ENCODE measurements at places on chromosomes 4 and X.

GRCh38 chrX:78593701-78594100 is 65.4 kb downstream of the RTL3 start:
- DNase-seq: no peak

- peak; percentile 3 for DNase-seq
These were observed 249.4 kb downstream of the ADAMTS3 start for GRCh38 chr4:72319601-72320021.

- no peak for DNase-seq
These were observed 284.7 kb downstream of the EVC2 start for GRCh38 chr4:5423670-5424069.

- DNase-seq: no peak
These were observed 10.2 kb upstream of the FGF2 start for GRCh38 chr4:122816476-122816875.

- DNase-seq: no peak
These were observed 54.9 kb downstream of the F8 start for GRCh38 chrX:154967603-154968002.

GRCh38 chrX:47586043-47586787 is 4.0 kb downstream of the TIMP1 start:
- DNase-seq: no peak

- peak; percentile 24 for DNase-seq
These were observed 556 bp downstream of the ATP5ME start for GRCh38 chr4:673349-674091.

DNA sequence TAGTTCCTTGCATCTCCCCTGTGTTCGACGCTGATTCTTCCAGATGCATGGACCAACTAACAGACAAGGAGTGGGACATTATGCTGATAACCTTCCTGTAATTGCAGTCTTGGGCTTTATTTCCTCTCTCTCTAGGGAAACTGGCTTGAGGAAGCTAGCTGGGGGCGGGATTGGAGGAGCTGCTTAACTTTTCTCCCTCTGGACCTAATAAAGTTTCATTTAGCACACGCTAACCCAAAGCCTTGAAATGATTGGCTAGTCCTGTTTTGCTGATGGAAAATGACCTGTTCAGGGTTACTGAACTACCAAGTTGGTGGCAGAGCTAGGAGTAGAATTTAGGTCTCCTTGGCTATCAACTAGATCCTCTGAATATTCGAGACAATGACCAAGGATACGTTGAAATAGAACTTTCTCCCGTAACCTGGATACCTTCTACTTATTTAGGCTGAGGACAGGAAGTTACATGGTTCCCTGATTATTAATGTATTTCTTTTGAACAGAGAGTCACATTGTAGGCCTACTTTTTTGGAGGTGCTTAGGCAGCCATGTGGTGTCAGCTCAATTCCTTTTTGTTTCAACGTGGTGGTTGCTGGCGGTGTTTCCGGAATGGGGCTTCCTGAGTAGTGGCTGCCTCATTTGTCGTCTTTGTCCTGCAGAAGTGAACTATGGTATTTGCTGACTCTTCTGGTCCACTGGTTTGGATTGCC is 2.0 kb downstream of the PGK1 start:
- peak; percentile 49 for DNase-seq

DNA sequence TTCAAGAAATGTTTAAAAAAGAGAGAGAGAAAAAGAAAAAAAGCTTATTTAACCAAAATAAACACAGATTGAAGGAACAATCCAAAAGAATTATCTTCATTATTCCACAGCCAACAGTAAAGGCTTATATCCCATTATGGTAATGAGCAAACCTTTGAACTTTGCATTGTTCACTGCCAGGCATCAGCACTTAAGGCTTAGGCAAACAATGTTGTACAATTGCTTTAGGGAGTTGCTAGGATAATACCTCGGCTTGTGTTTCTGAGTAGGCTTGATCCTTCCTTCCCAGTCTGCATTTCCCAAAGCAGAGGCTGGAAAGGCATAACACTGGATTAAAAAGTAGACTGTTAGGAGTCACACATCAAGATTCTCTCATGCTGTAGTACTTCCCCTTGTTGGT is 352.7 kb upstream of the IGFBP7 start:
- no peak for DNase-seq

DNA sequence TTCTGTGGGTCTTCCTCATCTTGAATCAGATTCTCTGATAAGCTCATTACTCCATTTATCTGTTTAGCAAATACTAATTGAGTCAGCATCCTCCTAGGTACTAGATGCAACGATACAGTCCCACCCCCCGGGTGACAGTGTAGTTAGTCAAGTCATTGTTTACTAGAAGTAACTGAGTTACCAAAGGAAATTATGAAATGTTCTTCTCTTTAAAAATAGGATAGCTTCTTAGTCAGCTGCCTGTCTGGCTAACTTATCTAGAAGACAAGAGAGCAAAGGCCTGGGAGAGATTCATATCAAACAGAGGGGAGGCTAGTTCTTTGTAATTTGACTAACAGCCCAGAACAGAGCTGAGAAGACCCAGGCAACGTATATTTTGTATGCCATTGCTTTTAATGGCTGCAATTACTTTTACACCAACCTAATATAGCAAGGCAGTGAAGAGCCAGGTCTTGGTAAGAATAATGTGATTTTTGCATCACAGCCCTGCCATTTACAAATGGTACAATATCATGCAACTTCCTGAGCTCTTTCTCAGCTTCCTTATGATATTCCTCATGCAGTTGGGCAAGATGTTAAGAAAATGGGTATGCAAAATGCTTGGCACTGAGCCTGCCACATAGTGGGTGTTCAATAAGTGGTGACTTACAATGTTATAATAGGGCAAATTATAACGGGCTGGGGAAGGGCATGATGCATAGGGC is 149.9 kb downstream of the CHIC2 start:
- peak; percentile 30 for DNase-seq

- no peak for DNase-seq
These were observed 24.7 kb upstream of the FRAS1 start for GRCh38 chr4:78032446-78032845.

DNA sequence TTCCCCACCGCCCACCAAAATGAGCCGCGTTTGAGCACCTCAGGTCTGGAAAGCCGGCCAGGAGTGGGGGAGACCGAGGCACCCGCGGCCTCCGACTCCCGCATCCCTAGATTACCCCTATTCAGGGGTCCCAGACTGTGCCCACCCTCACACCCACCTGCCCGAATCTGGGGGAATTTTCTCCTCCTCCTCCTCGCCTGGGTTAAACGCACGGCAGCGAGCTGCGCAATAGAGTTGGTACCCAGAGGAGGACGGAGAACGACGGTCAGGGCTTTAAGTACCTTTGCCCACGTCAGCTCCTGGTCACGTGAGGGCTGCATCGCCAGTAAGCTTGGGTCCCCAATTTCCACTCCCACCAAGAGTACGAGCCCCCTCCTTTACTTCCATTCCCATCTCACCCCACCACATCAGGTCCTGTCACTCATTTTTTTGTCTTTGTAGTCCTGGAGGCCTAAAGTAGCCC is at the start of gene ARMCX2:
Gene ARMCX2 (minus strand): TSS at position 250 of the 463 bp plus-strand sequence. CDS start 2,262 bp downstream, outside the sequence.
- DNase-seq: no peak

DNA sequence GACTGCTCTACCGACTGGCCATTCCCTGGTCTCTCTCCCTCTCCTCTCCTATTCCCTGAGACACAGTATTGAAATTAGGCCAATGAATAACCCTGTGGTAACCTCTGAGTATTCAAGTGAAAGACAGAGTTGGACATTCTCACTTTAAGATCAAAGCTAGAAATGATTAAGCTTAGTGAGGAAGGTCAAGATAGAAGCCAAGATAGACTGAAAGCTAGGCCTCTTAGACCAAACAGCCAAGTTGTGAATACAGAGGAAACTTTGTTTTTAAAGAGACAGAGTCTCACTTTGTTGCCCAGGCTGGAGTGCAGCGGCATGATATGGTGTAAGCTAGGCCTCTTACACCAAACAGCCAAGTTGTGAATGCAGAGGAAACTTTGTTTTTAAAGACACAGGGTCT is 64.6 kb downstream of the KDM6A start:
- DNase-seq: no peak

GRCh38 chr4:16513876-16514275 is 287.6 kb upstream of the TAPT1 start:
- no peak for DNase-seq

DNA sequence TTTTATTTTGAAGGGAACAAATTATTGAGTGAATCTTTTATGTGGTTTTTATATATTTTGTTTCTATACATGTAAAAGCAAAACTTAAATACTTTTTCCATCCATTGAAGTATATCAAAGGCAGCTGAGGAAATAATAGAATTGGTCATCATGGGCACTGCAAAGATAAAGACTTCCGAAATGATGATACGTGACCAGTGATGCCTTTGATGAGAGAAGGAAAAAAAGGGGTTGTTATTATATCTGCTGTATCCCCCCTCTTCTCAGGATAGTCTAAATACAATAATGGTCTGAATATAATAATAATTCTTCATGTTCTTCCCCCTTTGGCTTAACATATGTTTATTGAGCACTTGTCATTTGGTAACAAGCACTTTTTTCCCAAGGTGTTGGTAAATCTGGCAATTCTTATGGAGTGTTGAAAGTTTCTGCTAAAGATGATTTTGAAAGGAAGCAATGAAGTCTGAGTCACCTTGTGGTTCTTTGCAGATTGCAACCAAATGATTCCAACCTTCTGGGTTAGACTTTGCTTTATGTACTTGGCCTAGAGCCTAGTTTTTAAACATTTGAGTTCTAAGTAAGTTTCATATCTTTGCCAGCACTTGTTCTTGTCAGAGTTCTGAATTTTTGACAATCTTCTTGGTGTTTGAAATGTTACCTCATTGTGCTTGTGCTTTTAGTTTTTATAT is 60.8 kb downstream of the USP9X start:
- peak; percentile 17 for DNase-seq

DNA sequence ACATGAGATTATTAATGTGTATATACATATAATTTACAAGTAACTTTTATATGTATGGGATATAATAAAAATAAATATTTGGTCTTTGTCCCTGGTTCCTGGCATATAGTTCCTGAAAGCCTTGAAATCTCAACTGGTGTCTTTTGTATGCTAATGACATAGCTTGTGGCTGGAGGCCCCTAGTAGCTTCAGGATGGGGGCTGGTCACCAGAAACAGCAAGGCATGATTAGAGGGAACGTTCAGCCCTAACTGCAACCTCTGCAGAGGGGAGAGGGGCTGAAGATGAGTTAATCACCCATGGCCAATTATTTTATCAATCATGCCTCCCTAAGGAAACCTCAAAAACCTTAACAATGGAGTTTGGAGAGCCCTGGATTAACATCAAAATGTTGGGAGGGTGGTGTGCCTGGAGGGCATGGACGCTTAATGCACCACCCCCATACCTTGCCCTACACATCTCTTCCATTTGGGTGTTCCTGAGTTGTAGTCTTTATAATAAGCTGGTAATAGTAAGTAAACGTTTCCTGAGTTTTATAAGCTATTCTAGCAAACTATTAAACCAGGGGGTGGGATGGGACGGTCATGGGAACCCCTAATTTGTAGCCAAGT is 21.3 kb downstream of the PIN4 start:
- DNase-seq: no peak

DNA sequence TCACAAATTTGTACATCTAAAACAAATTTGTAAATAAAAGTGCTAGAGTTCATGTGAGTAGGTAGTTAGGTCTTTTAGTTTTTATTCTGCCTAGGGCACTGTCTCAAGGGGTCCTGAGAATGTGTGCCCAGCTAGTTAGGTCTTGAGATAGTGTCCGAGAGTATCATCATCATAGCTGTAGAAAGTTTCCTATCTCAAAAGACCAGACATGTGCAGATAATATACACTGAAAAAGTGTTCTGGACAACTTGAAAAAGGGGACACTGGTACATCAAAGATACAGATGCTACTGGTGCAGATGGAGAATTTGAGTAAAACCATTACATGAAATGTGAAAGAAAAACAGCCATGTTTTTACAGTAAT is 1.8 kb upstream of the ZCCHC4 start:
- DNase-seq: no peak

DNA sequence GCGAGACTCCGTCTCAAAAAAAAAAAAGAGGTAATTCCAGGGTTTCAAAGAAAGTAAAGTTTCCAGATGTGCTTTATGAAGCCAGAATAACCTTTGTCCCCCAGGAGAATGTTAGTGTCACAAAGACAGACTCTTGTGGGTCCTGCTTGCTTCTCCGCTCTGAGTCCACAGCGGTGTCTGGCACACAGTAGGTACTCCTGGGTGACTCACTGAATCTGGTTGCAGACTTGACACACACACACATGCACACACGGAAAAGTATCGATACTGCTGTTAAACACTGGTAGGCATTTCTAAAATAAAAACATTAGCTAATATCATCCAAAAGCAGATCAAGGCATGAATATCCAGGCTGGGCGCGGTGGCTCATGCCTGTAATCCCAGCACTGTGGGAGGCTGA is 22.9 kb downstream of the TMEM187 start:
- no peak for DNase-seq

- peak; percentile 60 for DNase-seq
These were observed 23.0 kb upstream of the RADX start for GRCh38 chrX:106588801-106589200.

GRCh38 chr4:113759696-113760093 is 1.8 kb downstream of the CAMK2D start:
- peak; percentile 28 for DNase-seq

- no peak for DNase-seq
These were observed 268.7 kb downstream of the SLC39A8 start for GRCh38 chr4:102076622-102077021.

GRCh38 chr4:24266951-24267722 is 317.2 kb downstream of the DHX15 start:
- no peak for DNase-seq

GRCh38 chr4:66045913-66046312 is 375.6 kb upstream of the EPHA5 start:
- no peak for DNase-seq

DNA sequence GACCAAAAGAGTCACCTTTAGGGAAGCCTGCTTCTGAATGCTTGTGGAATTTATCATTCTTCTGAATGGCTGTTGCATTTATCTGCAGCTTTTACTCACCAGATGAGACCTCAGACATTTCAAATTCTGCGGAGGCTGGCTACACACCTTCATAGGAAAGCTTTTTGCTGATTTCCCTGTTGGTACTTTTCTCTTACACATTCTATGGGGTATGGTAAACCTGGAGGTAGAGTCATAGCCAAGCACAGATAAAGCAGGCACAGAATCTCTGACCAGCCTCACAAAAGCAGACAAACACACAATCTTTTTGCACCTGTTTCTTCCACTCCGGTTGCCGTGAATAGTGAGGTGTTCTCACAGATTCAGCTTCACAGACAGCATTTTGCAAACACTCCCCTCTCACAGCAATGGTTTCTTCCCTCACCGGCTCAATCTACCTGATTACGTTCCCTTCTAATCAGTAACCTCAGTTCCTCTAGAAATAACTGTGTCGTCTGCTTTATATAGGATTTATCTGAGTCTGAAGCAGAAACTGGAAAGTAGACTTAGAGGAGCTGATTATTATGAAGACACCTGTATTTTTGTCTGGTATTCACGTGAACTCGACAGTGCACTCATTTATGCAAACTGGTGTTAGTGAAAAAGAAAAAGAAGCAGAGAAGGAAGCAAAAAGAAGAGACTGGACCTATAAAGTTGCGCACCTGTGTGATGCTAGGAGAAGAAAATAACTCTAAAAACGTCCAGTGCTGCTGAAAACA is 83.1 kb downstream of the DMD start:
- DNase-seq: no peak

All from activated CD4-positive, alpha-beta T cell treated with anti-CD3 and anti-CD28 coated beads, Interleukin-2, Interleukin-6, amounts not matched to agents 100 ng/mL and 50 ng/mL, durations not matched to agents 16 hours and 8 hours (primary cell).